ENCODE measurements at places on chromosomes 4 and X. TPM values are rescaled to one million over a fixed set of nuclear protein-coding genes. Genes with fewer than 3 reads are reported as not detected.

Gene TMSB4X
- total RNA-seq, result 9,171 TPM

Gene BEX4
- total RNA-seq, result 26.4 TPM

Gene TMPRSS11E
- total RNA-seq, result 0.12 TPM

Gene ZNF732
- 0.66 TPM for total RNA-seq

Gene MAN2B2
- total RNA-seq, result 11.2 TPM

Gene ZNF630
- 1.5 TPM for total RNA-seq

Gene DNAJB14
- 42.2 TPM for total RNA-seq

Gene ADAMTS3
- total RNA-seq, result 3.6 TPM

Gene NONO
- 400 TPM for total RNA-seq

Gene NDNF
- total RNA-seq, result 0.55 TPM

Gene CDX4
- total RNA-seq, result not detected

Gene NEXMIF
- under 0.01 TPM for total RNA-seq

Gene AKAP4
- not detected for total RNA-seq

Gene PAK3
- total RNA-seq, result 2.9 TPM

Gene GAGE2A
- not detected for total RNA-seq

Gene RTL9
- 0.11 TPM for total RNA-seq

Gene LAMP2
- total RNA-seq, result 175 TPM

Data from uterine smooth muscle cell (primary cell).